ENCODE measurements at places on chromosomes 2 and 18.
A peak's percentile ranks its signal among the peaks of the same experiment; 100 is the strongest.

DNA sequence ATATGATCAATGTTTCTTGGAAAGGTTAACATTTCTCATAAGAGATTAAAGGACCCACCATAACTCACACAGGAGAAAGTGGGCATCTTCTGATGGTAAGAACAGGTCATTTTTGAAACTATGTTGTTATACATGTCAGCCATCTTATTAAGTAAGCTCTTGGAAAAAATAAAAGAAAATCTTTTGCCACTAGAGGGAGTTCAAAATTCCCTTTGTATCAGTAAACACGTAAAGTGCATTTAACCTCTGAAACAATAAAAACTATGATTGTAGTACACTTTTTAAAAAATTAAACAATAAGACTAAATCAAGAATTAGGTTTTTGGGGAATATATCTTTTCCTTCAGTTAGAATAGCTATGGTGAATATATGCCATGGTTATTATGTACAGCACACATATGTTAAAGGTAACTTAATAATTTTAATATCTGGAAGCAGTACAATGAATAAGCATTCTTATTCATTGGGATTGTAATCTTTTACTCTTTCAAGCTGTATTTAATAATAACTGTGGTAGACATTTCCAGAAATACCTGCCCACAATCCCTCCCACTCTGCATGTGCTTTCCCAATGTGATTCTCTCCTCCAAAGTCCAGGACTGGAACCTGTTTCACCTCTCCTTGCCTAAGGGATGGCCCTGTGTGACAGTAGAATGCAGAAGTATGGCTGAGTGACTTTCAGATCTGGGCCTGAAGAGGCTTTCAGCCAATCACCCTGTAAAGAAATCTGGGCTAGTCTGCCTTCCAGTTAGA is 64.2 kb downstream of the RBMS1 start:
- DNase-seq: no peak

DNA sequence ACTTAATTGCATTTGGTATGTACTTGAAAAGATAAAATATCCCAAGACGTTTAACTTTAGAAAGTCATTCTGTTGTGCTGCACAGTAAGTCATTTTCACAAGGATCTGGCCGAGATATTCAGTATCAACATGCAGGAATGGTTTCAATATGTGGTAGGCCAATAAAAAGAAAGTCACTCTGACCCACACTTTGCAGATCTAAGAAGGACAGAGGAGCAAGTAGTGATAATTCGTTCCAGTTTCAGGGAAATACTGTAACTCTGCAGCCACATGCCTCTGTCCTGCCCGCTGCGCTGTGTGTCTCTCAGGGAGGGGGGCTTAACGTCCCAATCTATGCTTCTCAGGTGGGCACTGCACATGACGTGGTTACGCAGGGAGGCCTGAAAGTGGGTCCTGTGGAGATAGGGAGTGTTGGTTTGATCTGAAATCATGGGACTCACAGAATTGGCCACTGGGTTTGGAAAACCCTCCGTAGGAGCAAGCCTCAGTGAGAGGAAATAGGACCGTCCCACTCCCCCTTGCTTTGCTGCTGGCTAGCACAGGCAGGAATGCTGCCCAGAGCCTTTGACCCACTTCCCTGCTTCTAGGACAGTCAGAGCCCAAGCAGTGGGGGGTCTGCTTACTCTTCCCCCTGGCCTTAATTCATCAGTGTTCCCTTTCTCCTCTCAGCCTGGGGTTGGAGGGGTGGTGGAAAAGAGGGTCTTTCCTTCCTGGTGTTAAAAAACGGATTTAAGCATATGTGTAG is 314.7 kb upstream of the SPRED2 start:
- DNase-seq: no peak

DNA sequence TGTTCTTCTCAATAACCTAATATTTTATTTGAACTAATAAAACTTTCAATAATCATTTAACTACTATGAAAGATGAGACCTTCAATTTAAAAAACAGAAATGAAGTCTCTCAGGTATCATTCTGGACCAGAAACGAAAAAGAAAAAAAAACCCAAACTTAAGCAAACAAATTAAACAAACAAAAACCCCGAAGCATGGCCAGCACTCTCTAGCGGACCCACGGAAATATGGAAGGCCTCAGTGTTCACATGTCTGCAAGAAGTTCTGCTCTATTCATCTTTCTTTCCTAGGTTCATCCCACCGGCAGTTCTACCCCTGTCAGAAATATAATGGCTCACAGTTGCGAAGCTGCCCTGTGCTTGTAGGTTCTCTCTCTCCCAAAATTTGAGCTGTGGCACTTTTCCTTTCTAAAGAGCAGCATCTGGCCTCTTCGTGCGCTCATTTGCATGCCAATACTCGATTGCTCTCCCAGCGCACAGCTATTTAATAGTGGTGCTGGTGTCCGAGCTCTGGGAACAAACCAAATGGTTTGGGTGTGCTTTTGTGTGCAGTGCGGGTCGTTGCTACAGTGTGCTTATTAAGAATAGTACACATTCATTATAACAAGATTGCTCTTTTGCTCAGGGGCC is 129.0 kb upstream of the ZEB2 start:
- DNase-seq: no peak

DNA sequence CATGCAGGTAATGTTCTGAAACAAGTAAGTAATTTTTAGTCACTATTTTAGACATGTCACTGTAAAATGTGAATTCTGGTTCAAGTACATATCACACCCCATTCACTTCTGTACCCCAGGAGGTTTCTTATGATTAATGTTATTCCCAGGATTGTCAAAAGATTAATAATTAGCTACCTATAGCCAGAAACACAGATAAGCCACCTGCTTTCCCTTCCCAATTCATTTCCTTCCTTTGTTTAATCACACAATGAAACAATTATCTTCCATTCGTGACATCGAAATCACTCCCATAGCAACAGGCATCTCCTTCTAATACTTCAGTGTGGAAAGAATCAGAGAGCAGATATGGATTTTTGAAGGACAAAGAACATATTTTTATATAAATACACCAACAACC is 1650.3 kb upstream of the CELF4 start:
- DNase-seq: no peak

GRCh38 chr2:240419723-240420122 is 15.7 kb upstream of the GPC1 start:
- no peak for DNase-seq

GRCh38 chr2:19675856-19676460 is 225.8 kb downstream of the TTC32 start:
- no peak for DNase-seq

DNA sequence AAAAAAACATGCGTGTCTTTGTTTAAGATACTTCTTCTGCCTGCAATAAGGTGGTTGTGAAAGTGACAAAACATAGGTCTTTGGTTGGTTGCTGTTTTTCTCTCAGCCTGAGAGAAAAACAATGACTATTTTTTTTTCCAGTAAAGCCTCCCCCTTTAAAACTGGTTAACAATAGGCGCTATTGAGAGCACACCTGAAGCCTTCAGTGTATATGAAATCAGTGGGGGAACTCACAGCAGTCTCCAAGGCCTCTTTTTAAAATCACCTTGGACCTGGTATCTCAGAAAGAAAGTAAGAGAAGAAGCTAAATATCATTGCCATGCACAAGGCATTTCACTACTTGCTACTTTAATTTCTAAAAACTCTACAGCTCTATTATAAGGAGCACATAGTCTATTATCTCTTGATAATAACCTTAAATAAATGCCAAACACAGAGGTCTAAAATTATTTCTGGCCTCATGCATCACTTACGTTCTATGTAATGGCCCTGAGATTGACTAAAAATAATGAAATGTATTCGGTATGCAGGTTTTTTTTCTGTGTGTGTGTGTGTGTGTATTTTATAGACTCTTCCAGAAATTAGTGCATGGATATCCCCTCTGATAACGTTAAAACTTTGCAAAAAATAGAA is 544.4 kb downstream of the TDRD15 start:
- DNase-seq: no peak

DNA sequence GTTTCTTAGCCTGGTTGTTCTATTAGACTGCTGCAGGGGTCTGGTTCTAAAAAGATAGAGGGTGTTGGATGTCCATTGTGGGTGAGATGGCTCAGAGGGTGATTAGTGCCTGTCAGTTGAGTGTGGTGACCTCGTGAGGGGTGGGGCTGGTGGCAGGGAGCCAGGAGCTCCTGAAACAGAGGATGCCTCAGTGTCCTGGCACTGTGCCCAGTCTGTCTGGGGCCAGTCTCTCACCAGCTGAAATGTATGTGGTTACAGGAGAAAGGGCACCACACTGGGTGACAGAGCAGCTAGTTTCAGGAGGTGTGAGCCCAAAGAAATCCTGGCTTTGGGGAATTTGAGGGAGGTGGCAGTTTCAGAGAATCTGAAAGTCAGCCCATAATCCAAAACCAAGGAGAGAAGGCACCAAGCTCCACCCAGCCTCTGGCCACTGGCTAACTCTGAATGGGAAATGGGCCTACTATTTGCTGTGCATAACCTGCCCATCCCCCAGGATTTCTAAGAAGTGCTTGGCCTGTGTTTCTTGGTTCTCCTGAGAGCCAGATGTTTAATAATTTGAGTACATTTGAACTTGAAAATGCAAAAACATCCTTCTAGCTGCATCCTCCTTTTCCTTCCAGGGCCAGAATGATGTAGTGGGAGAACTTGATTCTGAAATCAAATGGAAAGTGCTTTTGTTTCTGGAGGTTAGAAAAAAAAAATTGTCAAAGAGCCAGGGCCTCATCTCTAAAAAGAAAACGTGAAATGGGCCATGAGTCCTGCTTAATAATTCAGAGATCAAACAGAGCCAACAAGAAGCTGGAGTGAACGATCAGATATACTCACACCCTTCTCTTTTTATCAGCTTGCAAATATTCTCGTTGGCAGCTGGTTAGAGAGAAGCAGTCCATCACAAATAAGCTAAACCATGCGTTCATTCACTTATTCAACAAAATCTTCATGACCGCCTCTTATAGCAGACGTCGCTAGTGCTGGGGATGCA is 92.3 kb downstream of the B3GNT2 start:
- peak; percentile 66 for DNase-seq

DNA sequence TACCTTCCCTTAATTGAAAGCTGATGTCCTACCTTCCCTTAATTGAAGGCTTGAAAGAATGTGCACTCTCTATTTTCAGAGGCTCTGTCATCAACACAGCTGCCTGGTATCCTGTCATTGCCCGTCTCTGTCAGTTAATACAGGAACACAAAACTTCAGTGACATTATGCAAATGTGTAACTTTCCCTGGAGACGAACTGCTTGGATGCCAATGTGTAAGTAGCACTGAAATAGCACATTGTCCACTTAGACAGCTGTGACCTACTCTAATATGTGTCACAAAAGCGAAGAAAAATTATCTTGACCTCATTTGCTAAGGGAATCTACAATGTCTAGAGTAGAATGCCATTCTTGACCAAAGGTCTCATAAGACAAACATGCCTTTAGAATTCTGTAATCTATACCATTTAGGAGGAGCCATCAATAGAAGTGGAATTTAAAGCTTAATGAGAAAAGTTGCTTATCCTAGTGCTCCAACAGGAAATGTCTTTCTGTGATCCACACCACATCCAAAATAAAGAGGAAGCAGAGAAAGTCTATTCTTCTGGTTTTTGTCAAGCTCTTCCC is 138.1 kb downstream of the BARD1 start:
- no peak for DNase-seq

DNA sequence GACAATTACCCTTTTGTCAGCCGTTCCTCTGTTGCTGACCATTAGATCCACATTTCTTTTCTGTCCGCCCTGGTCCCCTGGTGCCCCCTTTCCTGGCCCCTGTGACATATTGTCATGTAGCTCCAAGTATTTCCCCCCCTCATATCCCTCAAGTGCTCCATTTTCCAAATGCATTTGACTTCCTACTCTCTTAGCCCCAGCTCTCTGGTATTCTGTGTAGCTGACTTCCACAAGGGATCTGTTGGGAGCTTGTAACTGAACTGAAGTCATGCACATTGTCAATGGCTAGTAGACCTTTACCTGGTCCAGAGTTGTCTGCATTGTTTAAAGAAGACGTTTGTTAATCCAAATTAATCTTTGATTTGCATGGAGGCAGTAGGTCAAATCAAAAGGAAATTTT is 34.8 kb downstream of the LIPG start:
- no peak for DNase-seq

- DNase-seq: no peak
Measured at GRCh38 chr2:10709290-10709939, 12.0 kb upstream of the ATP6V1C2 start.

- no peak for DNase-seq
Measured at GRCh38 chr2:208937521-208937920, 486.3 kb upstream of the MAP2 start.

GRCh38 chr2:128624956-128625355 is 306.3 kb upstream of the HS6ST1 start:
- no peak for DNase-seq

Data from activated CD4-positive, alpha-beta T cell treated with anti-CD3 and anti-CD28 coated beads, Interleukin-2, amount 50 U/mL, for 48 hours (primary cell).